ENCODE measurements at places on chromosomes 12 and 14.

DNA sequence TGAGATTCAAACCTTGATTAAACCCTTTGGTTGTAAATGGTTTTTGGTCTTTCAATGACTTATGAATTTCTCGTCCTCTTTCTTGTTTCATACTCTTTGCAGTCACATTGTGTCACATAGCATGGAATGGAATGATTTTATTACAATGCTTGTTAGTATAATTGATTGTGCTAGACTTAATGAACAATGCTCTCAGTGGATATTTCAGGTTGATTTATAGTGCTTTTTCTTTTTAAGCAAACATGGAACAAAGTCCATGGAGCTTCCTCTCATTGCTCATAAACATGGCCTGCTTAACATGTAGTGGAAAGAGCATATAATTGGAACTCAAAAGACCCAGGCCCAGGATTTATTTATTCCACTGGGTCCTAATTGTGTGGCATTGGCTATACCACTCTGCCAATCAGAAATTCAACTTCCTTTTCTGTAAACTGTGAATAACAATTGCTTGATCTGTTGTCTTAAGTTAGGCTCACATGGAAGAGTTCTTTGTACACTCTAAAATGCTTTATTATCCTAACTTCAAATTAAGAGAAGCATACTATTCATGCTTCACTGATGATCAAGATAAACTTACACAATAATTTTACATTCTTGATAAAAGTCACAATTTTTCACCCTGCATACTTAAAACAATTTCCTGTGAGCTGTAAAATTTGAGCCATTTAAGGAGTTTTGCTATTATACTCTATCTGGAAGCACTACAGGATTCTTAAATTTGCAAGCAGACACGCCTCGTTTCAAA, 370.5 kb upstream of the PDE3A start:
- DNase-seq = no peak

DNA sequence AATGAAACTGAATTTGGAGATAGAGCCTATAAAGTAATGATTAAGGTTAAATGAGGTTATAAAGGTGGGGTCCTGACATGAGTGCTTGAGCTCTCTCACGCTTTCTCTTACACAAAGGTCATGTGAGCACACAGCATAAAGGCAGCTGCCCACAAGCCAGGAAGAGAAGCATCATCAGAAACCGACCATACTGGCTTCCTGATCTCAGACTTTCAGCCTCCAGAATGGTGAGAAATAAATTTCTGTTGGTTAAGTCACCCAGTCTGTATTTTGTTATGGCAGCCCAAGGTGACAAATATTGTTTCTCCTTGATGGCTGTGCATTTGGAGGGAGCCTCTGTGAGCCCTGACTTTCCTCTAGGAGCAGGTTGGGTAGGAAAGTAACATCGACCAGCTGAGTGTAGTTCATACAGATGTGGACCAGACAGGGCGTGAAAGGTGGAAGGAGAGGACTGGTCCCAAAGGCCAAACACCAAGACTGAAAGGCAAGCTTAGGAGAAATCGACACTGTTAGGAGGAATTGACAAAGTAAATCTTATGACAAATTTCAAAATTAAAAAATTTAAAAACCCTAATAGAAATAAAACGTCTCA, 97.6 kb upstream of the SLC38A2 start:
- no peak for DNase-seq

GRCh38 chr12:105977652-105978051, 161.1 kb downstream of the NUAK1 start:
- no peak for DNase-seq

DNA sequence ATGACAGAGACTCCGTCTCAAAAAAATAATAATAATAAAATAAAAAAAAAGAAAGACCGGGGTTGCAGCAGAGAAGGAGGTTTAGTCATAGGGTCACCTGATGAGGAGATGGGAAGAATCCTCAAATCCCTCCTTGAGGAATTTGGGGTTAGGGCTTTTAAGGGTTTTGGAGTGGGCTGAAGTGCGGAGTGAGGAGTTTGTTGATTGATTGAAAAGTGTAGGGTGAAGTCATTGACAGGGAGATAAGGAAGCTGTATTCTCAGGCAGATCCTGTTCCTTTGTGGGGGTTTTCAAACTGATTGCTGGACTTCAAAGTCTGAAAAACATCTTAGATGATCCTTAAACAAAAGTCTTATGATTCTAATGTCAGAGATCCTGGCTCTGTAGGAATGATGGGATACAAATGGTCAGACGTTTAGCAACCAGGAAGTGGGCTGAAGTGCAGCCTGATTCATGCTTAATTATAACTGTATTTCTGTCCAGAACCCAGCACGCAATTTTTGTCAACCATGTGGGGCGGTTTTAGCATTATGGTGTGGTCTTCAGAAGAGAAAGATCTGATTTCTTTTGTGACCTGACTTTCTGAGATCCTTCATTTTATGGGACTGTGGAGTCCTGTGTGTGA, 16.0 kb downstream of the FNTB start:
- DNase-seq = no peak

DNA sequence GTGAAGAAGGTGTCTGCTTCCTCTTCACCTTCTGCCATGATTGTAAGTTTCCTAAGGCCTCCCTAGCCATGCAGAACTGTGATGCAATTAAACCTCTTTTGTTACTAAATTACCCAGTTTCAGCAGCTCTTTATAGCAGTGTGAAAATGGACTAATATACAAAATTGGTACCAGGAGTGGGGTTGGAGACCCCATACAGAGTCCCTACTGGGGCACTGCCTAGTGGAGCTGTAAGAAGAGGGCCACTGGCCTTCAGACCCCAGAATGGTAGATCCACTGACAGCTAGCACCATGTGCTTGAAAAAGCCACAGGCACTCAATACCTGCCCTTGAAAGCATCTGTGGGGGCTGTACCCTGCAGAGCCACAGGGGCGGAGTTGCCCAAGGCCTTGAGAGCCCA, 44.8 kb upstream of the CRADD start:
- no peak for DNase-seq
